Occipital lobe (tissue), 3 donors: ENCODE measurements at places on chromosomes 1 and 21.

- no peak for DNase-seq
Measured at GRCh38 chr21:26236281-26236680, 65.7 kb upstream of the APP start.

DNA sequence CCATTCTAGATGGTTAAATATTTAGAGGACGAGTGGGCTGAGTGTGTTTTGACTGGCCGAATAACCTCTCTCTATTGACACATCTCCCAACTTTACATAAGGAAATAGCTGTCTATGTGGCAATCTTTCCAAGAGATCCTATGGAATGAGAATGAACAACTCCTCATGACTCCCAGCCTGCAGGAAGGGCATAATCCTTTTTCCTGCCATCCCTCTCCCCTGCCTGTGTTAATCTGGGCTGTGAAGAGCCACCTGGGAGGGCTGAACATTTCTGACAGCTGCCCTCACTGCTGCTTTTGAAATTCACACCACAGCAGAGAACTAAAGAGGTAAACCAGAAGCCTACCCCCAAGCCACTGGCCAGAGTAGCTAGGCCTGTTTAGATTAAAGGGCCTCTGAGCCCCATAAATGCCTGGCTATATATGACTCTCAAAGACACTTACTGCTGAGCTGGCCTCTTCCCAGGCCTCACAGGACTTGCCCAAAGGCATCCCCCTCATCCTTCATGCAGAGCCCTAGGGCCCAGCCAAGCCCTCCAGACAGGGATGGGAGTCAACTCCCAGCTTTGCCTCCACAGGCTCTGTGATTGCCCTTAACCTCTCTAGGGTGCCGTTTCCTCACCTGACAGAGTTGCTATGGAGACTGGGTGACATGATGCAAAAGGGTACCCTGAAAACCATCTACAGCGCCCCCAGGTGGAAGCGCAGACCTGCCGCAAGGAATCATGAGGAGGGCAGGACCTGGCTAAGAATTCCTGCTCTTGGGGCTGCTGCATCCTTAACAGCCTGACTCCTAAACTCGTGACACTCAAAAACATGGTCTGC lies 42.0 kb upstream of the LDLRAP1 start:
- no peak for DNase-seq

DNA sequence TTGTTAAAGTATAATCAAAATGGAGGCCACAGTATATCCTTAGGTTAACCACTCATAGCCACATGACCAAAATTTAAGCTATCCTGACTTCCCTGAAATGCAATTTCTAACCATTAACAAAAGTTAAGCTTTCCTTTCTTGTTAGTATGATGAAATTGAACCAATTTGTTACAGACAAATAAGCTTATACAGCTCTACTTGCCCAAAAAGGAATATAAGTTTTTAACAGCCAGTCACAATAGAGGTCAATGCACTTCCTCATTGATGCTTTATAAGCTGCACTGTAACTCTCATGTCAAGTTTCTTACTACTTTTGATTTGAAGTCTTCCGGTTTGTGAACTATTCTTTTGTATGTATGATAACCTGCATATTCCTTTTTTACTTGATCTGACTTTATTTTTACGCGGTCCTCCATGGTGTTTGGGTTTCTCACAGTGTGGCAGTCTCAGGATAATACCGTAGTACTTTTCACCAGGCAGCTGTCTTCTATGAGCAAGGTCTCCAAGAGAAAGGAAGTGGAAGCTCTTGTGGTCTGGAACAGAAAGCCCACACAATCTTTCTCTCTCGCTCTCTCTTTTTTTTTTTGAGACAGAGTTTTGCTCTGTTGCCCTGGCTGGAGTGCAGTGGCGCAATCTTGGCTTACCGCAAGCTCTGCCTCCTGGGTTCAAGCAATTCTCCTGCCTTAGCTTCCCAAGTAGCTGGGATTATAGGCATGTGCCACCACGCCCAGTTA lies 331.6 kb downstream of the SRGAP2C start:
- no peak for DNase-seq

DNA sequence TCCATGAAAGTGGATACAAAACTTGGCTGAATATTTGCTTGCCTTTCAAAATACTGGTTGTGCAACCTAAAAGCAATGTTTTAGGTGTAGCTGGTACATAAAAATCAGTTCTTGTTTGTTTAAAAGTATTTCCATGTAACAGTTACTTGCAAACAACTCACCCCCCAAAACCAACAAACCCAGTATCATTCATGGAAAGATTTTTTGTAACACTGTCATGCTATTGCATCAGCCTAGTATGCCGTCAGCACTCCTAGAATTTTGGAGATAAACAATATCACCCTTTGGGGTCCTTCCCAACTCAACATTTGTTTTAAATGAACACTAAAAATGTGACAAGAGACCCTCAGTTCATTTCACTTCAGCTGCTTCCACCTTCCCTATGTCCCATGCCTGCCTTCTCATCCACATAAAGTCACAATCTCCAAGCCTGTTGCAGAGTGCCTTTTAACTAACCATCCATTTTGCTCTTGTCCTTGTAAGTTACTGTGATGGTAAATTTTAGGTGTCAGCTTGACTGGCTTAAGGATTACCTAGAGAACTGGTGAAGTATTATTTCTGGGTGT lies 425.3 kb downstream of the DUSP10 start:
- no peak for DNase-seq

GRCh38 chr1:188295157-188295556 lies 1466.4 kb downstream of the PLA2G4A start:
- DNase-seq: no peak

DNA sequence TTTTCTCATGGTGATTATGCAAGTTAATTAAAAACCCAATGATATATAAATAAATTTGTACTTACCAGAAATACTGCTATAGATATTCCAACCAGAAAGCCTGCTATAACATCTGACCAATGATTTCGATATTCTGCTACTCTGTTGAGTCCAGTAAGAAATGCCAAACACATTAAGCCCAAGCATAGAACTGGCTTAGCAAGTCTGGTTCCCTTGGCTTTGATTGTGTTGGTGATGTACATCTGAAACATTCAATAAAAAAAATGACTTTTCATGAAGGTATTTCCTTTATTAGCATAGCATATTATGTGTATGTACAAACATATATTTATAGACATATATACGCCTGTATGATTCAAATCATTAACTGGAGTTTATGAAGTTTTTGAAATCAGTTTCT lies 82.8 kb downstream of the PLPPR5 start:
- DNase-seq: no peak

- peak; percentile 63 for DNase-seq
Measured at GRCh38 chr1:90850898-90851710, 134.0 kb upstream of the BARHL2 start.
